ENCODE measurements at places on chromosomes 11 and 22. TPM values are rescaled to one million over a fixed set of nuclear protein-coding genes. Genes with fewer than 3 reads are reported as not detected.
A peak's percentile ranks its signal among the peaks of the same experiment; 100 is the strongest.

The CD248 gene
- total RNA-seq, result 0.13 TPM

The TM7SF2 gene
- total RNA-seq, result 30.2 TPM

DNA sequence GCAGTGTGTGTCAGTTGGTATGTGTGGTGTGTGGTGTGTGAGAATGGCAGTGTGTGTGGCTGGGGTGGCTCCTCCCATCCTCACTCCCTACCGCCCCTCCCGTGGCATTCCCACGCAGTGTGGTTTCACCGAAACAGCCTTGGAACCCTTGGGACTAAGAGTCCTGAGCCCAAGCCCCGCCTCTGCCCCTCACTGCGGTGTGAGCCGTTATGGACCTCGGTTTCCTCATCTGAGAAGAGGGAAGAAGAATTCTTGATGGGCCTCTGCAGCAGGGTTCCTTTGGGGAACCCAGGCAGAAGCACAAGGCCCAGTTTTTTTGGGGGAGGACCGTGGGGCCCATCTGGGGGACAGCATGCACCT, 7.2 kb downstream of the UPK3A start:
- no peaks in the 10 kb centered on the region for H3K36me3 ChIP-seq
- H3K4me1 ChIP-seq, result peaks cover 33% of the 10 kb centered on the region
- DNase-seq, result no peak
- no peak overlapping the region for H3K4me3 ChIP-seq
- H3K27ac ChIP-seq, result no peak overlapping the region

- no peak for DNase-seq
- no peaks in the 10 kb centered on the region for H3K36me3 ChIP-seq
- no peaks in the 10 kb centered on the region for H3K27me3 ChIP-seq
- peaks cover 14% of the 10 kb centered on the region for H3K4me1 ChIP-seq
These were observed 258.0 kb downstream of the KIRREL3 start for GRCh38 chr11:126742582-126742981.

GRCh38 chr11:97794876-97795275, 1225.9 kb upstream of the CNTN5 start:
- H3K36me3 ChIP-seq, result no peaks in the 10 kb centered on the region
- H3K4me3 ChIP-seq, result no peak overlapping the region
- no peak overlapping the region for H3K27ac ChIP-seq
- no peak for DNase-seq

GRCh38 chr22:24833881-24834495, 28.0 kb downstream of the SGSM1 start:
- H3K36me3 ChIP-seq, result no peaks in the 10 kb centered on the region
- H3K27ac ChIP-seq, result no peak overlapping the region
- no peaks in the 10 kb centered on the region for H3K4me1 ChIP-seq
- no peak overlapping the region for H3K4me3 ChIP-seq
- H3K27me3 ChIP-seq, result peaks cover 3% of the 10 kb centered on the region

GRCh38 chr11:111870886-111871692, at the start of gene ALG9:
Gene ALG9 (minus strand): TSS chr11:111871581. CDS start chr11:111871482, 99 bp downstream.
- H3K27me3 ChIP-seq, result no peaks in the 10 kb centered on the region
- no peaks in the 10 kb centered on the region for H3K36me3 ChIP-seq
- H3K27ac ChIP-seq, result peak within 1 kb of the TSS; percentile 72
- DNase-seq, result peak; percentile 56
- H3K4me1 ChIP-seq, result peaks cover 4% of the 10 kb centered on the region

All from GM12878 (cell line).